ENCODE measurements at places on chromosomes 7 and 10. TPM values are rescaled to one million over a fixed set of nuclear protein-coding genes. Genes with fewer than 3 reads are reported as not detected.

The GHRHR gene
- not detected for total RNA-seq

The LRIT1 gene
- not detected for total RNA-seq

The MMD2 gene
- not detected for total RNA-seq

The AKR1C2 gene
- 1.7 TPM for total RNA-seq

The TUBB8 gene
- not detected for total RNA-seq

The C10orf90 gene
- not detected for total RNA-seq

The GPNMB gene
- 0.33 TPM for total RNA-seq

The PLXDC2 gene
- total RNA-seq: 0.53 TPM

The SLC29A4 gene
- total RNA-seq: 5.2 TPM

The GAD2 gene
- not detected for total RNA-seq

The IDI2 gene
- total RNA-seq: not detected

Measured in endothelial cell of umbilical vein (primary cell).